ENCODE measurements at places on chromosomes 4 and X. TPM values are rescaled to one million over a fixed set of nuclear protein-coding genes. Genes with fewer than 3 reads are reported as not detected.

RNF212 gene
- 3.5 TPM for total RNA-seq

GAGE12J gene
- total RNA-seq = not detected

MAP7D3 gene
- 11.2 TPM for total RNA-seq

GAGE12F gene
- not detected for total RNA-seq

DCAF8L2 gene
- not detected for total RNA-seq

PDCL2 gene
- not detected for total RNA-seq

GLRA2 gene
- total RNA-seq = not detected

AFM gene
- not detected for total RNA-seq

CCDC160 gene
- not detected for total RNA-seq

NSD2 gene
- total RNA-seq = 248 TPM

FRMPD4 gene
- total RNA-seq = not detected

HTRA3 gene
- total RNA-seq = not detected

FGFBP1 gene
- not detected for total RNA-seq

IL2RG gene
- 523 TPM for total RNA-seq

SHROOM2 gene
- not detected for total RNA-seq

FGB gene
- total RNA-seq = not detected

CFAP99 gene
- not detected for total RNA-seq

MAGED4B gene
- 0.42 TPM for total RNA-seq

WNK3 gene
- 0.07 TPM for total RNA-seq

NPNT gene
- total RNA-seq = not detected

PDLIM3 gene
- not detected for total RNA-seq

REPS2 gene
- not detected for total RNA-seq

PLXNB3 gene
- total RNA-seq = 0.35 TPM

TEX11 gene
- not detected for total RNA-seq

ZNF630 gene
- total RNA-seq = 0.52 TPM

CXCL13 gene
- not detected for total RNA-seq

LEF1 gene
- 386 TPM for total RNA-seq

Measured in activated CD4-positive, alpha-beta T cell treated with anti-CD3 and anti-CD28 coated beads, Interleukin-2, amount 10 ng/mL, durations not matched to agents 7 days and 5 days (primary cell).